ENCODE measurements at places on chromosomes 6 and 20.

- no peak for DNase-seq
These were observed 12.9 kb upstream of the OCSTAMP start for GRCh38 chr20:46563170-46563859.

DNA sequence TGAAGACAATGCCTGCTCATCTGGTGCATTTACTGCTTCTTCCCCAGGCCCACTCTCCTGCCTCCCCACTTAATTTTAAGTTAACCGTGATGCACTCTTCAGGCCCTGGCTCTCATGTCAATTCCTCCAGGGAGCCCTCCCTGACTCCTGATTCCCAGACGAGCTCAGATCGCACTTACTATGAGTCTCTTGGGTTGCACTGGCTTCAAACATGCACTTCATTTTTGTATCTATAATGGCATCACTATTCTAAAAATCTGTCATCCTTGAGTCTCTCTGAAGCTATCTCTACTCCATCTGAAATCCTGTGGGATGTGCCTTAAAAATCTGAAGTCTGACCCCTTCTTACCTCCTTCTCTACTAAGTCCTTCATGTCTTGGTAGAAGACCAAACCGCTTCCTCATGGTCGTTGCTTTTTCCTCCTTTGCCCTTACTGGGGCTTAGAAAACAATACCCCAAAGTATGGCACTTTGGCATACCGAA is 24.7 kb downstream of the COX4I2 start:
- no peak for DNase-seq

DNA sequence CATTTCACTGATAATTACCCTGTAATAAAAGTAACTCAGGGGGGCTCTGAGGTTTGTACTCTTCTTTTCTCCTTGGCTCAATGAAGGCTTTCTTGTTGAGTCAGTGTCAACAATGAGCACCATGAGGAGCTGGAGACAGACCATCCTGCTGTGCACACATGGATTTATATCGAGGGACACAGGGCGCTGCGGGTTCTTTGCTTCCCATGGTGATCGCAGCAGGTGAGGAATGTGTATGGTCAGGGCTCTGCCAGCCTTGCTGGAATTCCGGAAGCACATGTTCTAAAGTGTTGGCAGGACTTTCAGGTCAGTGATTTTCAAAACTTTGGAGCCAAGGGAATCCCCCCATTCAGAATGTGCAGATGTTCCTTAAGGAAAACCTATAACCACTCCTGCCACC is 27.1 kb downstream of the SMOC2 start:
- no peak for DNase-seq

GRCh38 chr6:156175971-156176421 is 601.2 kb upstream of the ARID1B start:
- DNase-seq: no peak

GRCh38 chr20:36465109-36466080 is 75.9 kb upstream of the MYL9 start:
- peak; percentile 13 for DNase-seq

DNA sequence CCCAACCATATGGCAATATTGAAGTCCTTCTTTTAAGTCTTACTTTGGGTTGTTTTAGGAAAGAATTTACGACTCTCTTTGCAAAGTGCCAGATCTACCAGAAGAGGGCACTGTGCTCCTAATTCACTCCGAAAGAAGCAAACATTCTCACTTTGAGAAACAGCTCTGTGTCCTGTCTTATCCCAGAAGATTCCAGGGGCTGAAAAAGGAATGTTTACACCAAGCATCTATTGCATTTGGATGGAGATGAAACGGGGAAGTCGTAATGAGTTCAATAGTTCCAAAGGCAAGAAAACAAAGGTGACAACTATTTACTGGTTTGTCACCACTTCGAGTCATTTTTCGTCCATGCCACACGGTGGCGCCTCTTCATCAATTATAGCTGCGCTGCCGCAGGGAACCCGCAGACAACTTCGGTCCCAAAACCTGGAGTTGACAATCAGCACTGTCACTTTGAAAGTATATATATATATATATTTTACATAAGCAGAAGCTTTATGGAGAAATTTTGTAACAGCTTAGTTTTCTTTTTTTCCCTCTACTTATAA is 121.6 kb downstream of the MOXD1 start:
- peak; percentile 54 for DNase-seq

- no peak for DNase-seq
These were observed 314.3 kb downstream of the EPHA7 start for GRCh38 chr6:93105017-93105416.

- DNase-seq: no peak
These were observed 33.3 kb upstream of the TXLNB start for GRCh38 chr6:139325125-139325524.

DNA sequence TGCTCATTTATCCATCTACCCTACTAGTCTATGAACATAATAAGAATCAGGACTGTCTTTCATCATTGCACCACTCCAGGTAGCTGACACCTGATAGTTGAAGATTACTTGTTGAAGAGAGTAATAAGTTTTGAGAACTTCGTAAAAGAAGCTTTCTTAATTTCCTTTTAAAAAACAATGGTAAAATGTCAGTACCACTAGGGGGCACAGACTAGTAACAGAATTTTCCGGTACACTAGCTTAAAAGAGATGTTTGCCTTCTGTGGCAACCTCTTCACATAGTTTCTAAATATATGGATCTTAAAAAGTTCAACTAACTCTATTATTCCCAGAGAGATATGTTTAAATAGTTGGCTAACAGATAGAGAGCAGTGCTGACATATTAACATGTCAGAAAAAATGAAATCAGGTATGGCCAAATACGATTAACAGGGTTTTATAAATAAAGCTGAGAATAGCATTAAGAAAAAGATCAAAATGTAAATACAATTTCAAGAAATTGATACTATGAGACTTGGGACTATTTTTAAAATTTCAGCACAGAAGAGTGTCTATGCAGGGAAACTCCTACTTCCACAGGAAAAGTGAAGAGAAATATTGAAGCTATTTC is 5.4 kb upstream of the KCNQ5 start:
- no peak for DNase-seq

GRCh38 chr6:151481786-151482185 is 12.0 kb upstream of the CCDC170 start:
- no peak for DNase-seq

GRCh38 chr6:89611666-89612065 is 26.9 kb downstream of the LYRM2 start:
- DNase-seq: no peak

GRCh38 chr6:68732423-68732822 is 97.3 kb downstream of the ADGRB3 start:
- no peak for DNase-seq

DNA sequence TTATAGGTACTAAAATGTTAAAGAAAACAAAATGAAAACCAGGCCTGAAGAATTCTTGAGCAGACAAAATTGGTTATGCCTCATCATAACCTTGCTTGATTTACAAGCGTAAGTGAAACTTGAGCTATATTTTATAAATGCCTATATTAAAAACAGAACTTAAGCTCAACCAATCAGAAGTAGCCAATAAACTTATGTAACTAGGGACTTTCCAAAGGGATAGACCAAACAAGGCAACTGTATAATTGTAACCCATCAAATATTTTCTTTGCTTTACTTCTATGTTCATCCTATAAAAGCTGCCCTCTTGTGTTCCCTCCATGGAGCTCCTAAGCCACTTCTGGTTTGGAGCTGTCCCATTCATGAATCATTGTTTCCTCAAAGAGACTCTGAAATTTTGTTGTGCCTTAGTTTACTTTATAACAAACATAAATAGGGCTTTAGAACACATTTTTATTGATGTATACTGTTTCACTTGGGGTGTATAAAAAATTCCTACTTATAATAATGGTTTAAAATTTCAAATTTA is 101.6 kb upstream of the CARMIL1 start:
- DNase-seq: no peak

GRCh38 chr6:53028467-53028866 is 33.4 kb upstream of the GSTA4 start:
- no peak for DNase-seq

DNA sequence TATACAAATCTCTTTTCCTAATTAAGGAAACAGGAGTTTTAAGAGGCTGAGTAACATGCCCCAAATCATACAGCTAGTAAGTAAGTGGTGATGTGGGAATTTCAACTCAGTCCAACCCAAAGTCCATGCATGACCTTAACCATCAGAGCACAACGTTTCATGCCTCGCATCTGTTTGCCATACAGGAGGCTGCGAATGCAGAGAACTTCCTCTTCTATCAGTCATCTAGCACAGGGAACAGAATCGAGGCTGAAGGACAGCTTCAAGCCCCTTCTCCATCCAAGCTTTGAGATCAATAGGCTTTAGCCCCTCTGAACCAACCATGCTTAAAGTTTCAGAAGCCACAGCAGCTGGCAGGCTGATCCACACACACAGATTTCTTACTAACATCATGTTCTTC is 113.2 kb downstream of the MAFB start:
- no peak for DNase-seq

DNA sequence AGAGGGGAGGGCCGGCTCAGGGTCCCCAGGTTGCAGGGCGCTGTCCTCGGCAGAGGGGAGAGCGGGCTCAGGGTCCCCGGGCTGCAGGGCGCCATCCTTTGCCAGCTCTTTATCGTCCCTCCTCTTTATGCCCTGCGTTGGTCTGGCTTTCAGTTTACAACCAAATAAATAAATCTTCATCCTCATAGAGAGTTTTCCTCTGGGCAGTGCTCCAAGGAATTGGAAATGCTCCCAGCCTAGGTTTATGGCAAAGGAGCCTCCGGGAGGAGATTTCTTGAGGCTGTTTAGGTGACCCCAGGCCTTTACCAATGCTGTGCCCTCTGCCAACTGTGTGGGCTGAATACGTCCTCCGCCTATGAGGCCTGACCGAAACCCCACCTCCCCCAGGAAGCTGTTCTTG is 60.2 kb downstream of the CHMP4B start:
- DNase-seq: no peak

DNA sequence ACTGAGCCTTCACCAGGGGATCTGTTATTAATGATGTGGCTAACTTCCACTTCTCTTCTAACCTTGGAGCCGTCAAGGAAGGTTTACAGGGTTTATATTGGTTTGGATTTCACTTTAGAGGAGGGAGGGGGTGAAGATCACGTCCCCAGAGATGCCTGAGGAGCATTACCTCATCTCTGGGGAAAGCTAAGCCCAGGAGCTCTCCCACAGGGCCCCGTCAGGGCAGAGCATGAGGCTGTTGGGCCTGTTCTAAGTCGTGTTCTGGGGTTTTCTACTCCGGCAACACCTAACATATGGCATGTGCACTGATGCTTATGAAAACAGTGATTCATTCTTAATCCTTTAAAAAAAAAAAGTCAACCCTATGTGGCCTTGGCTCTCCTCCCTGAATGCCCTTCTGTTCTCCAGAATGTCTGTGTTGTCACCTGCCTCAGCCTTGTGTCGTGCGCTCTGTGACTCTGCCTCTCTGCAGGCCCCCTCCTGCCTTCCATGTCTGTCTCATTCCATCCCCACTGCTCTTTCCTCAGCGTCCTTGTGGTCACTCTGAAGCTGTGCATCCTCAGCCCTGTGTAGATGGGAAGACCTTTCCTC is 97.4 kb upstream of the JARID2 start:
- DNase-seq: no peak

GRCh38 chr20:58359441-58359840 is 29.6 kb upstream of the VAPB start:
- no peak for DNase-seq

GRCh38 chr6:57021086-57021720 is 25.3 kb upstream of the KIAA1586 start:
- no peak for DNase-seq

DNA sequence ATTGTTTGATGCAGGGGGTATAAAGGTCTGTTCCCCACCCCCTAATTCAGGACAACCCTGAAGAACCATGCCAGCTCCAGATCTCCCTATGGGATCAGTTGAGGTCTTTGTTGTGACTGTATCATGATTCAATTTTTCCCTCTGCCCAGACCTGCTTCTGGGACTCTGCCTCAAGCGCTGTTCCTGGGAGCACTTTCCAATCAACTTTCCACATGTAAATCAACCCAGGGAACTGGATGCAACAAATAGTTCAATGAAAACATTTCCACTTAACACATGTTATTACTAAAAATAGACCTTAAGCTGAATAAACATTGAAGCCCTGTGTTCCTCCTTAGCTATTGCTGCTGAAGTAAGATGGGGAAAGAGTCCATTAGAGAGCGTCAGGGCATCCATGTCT is 139.5 kb downstream of the C6orf58 start:
- DNase-seq: no peak

GRCh38 chr6:156916130-156916801 is 139.1 kb downstream of the ARID1B start:
- no peak for DNase-seq

GRCh38 chr6:20188630-20189075 is 23.6 kb downstream of the MBOAT1 start:
- DNase-seq: no peak

- no peak for DNase-seq
These were observed 49.1 kb downstream of the LAMA2 start for GRCh38 chr6:128932061-128932460.

DNA sequence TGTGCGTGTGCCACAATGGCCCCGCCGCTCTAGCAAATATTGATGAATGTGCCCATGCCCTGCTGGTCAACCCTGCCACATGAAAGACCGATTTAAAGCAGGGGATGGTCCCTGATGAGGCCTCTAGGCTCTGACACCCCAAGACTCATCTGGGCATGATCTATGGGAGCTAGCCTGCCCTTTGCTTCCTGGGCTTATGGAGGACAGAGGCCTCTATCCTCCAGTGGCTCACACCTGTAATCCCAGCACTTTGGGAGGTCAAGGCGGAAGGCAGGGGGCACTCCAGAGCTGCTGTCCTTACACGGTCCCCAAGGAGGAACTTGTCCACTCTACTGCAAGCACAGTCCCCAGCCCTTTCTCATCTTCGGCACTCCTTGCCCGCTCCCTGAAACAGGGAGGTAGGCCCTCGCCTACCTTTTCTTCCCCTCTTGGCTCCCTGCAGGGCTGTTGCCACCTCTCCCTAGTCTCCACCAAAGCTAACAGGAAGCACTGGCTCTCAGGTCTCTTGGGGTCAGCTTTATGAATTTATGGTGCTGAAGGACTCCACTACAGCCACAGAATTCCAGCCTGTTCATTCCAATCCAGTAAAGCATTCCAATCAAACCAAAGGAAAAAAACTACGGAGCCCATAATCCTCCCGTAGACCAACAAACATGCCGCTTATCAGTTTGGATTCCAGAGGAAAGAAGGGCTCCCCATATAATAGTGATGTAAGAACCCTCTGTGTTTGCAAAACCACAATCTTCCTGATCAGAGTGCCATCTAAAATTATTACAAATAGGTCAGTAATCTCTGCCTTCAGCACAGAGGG is 48.7 kb upstream of the FOXQ1 start:
- DNase-seq: no peak

- DNase-seq: no peak
These were observed 32.1 kb upstream of the JAG1 start for GRCh38 chr20:10705801-10706459.

- no peak for DNase-seq
These were observed 302.6 kb downstream of the CDH4 start for GRCh38 chr20:61554617-61555016.

- no peak for DNase-seq
These were observed 96.2 kb downstream of the RPP40 start for GRCh38 chr6:4907602-4908001.

DNA sequence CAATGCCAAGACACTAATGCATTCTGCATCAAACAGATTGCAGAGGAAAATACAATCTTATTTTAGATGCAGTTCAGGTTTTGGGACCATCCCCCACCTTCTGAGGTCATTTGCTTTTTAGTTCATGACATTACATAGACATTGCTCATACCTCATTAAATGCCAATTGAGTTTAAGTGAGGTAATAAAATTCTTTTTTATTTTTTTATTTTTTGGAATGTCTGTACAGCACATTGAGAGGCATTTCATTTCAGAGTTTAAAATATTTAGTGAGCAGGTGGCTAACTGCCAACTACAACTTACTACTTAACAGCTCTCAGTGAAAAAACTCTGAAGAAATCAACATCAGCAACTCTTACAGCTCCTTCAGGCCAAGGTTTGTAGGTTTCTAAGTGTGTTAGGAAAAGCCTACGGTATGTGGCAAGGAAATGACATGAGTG is 482.2 kb upstream of the RNF217 start:
- no peak for DNase-seq
